ENCODE measurements at places on chromosomes 2 and 18.

DNA sequence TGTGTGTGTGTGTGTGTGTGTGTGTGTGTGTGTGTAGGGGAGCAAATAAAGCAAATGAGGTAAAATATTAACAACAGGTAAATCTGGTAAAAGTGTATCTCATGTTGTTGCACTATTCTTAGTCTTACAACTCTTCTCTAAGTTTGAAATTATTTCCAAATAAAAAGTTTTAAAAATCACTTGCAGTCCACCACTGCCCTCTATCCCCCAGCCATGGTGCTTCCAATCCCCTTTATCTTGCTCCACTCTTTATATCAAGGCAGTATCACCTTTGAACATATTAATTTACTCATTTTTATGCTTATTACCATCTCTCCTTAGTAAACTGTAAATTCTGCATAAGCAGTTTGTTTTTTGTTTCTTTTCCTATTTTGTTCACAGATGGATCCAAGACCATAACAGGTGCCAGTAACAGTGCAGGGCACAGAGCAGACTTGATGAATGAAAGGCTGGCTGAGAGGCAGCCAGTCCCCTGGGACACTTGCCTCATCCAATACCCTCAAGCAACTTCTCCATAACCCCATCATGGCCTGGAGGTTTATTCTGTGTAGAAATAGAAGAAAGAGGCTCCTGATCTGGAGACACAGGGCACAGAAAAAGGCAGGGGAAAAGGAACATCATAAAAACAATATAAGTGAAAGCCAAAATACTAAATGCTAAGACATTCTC is 67.6 kb downstream of the LDAH start:
- DNase-seq, result no peak

- DNase-seq, result no peak
These were observed 30.3 kb upstream of the BIN1 start for GRCh38 chr2:127137225-127137624.

GRCh38 chr2:159226059-159226461 is 60.4 kb downstream of the WDSUB1 start:
- no peak for DNase-seq

DNA sequence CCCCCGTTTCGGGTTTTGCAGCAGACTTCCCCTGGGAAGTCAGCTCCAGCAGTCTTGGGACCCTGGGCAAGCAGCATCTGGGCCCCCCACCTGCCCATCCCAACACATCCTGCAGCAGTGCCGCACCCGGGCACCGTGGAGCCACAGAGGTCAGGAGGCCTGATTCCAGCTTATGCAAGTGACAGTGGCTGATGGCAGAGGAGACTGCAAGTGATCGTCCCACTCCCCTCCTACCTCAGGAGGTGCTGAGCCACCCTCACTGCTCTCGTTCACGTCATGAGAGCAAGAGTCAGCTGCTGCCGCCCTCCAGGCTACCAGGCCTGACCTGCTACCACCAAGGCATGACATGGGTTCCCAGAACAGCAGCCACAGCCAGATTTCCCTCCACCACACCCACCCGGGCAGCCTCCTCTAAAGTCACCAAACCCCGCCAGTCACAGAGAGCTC is 18.2 kb downstream of the COX7A2L start:
- no peak for DNase-seq

DNA sequence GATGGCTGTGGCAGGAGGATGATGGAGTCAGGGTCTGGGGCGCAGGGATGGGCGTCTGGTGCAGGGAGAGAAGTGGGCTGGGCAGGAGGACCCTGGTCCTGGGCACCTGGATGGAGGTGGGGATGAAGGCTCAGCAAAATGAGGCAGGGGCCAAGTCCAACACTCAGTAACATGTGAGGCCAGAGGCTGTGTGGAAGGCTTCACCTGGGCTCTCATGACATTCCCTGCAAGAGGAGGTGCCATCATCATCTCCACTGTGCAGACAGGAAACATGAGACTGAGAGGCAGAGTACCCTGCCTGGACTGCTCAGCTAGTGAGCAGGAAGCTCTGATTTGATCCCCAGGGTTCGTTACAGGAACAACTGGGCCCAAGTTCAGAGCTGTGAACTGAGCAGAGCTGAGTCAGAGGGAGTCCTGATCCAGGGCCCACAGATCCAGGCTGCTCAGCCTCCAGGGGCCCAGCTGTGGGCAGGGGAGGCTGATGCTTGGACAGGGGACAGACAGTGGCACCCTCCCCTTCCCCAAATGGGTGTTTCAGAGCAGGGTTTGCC is 36.9 kb downstream of the HJURP start:
- DNase-seq, result no peak
